Sigmoid colon (tissue), 7 donors: ENCODE measurements at places on chromosomes 3 and 15. TPM values are rescaled to one million over a fixed set of nuclear protein-coding genes. Genes with fewer than 3 reads are reported as not detected.

DNA sequence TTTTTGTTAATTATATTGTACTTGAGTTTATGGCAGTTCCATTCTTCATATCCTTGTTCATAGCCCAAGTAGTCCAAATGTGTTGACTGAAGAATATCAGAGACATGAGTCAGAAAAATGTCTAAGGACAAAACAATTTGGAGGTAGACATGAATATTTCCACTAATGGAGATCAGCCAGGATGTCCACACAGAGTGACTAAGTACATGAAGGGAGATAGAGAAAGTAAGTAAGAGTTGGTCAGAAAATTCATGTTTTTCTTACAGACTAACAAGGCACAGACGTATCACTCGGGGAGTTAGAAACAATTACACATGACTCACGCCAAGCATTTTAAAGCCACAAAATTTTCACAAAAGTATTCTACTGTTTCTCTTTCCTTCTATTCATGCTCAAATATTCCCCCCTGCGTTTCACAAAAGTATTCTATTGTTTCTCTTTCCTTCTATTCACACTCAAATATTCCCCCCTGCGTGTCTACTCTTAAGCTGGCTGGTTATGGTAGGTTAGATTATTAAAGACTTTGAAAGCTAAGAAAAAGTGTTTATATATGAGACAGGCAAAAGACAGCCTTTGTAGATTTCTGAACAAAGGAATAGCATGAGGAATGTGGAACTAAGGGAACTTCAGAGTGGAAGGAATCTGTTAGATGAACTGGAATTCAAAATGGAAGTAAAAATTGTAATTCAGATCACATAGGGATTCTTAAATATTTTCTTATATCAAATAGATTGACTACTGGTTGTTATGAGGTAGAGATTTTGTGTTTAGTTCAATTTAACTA lies 648.7 kb upstream of the CCDC54 start:
- no peak for DNase-seq

DNA sequence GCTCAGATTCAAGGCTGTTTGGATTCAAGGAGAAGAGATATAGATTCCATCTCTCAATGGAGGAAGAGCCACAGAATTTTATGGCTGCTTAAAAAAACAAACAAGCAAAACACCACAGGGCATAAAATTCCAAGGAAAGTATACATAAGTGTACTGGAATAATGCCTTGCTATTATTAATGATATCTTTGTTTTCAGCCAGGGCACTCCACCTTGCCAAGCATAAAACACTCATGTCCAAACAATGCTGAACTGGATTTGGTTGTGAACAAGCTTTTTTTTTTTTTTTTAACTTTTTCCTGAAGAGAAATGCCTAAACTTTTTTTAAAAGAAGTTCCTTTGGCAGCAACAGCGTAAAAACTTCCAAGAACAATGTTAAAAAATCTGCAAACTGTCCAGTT lies 4.8 kb upstream of the CLSTN2 start:
- no peak for DNase-seq

GRCh38 chr15:49467746-49468480 lies 44.9 kb downstream of the FGF7 start:
- DNase-seq = no peak

- no peak for DNase-seq
These were observed 350.3 kb downstream of the TUSC7 start for GRCh38 chr3:117059956-117060270.

DNA sequence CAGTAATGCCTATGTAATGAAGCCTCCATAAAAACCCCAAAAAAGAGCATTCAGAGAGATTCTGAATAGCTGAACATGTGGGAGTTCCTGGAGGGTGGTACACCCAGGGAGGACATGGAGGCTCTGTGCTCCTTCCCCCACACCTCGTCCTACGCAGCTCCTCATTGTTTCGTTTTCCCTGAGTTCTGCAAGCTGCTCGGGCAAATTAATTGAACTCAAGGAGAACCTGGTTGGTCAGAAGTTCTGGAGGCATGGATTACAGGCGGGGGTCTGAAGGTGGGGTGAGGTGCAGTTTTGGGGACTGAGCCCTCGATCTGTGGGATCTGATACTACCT lies 142.2 kb downstream of the MYO9A start:
- DNase-seq = no peak

- DNase-seq = no peak
These were observed 41.1 kb upstream of the UBE2E2 start for GRCh38 chr3:23161896-23162570.

- peak; percentile 81 for DNase-seq
These were observed 10.3 kb downstream of the GPR156 start for GRCh38 chr3:120274739-120275167.

- DNase-seq = no peak
These were observed 249.9 kb upstream of the GBE1 start for GRCh38 chr3:82011336-82011735.

Gene SLC9C1
- 0.41 TPM for total RNA-seq

Gene PRTG
- 2.1 TPM for total RNA-seq

Gene DGKG
- total RNA-seq = 6.1 TPM

Gene OIP5
- not detected for total RNA-seq

Gene ZNF662
- 7.4 TPM for total RNA-seq

Gene FBXL2
- total RNA-seq = 10.3 TPM

Gene ALG1L2
- not detected for total RNA-seq
